Eye (tissue), 1 donor: ENCODE measurements at places on chromosomes 5 and 9.

DNA sequence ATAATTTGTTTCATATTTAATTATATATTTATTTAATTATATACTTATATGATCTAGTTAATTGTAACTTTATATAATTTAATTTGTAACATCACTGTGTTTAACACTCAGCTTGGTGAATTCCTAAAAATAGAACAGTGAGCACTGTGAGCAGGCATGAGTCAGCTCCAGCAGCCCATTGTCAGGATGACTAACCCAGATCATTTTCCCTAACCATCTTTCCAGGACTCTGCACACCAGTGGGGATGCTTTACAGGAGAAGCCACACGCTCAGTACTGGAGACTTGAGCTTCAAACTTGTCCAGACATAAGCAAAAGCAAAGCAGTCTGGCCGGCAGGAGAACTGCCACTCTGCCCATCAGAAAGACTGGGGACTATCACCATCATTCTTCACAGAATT is 446.2 kb upstream of the TRPC7 start:
- no peak for DNase-seq

- DNase-seq: peak; percentile 60
These were observed 136.8 kb downstream of the ESM1 start for GRCh38 chr5:54848581-54848980.

GRCh38 chr9:105751761-105752160 is 57.4 kb downstream of the TMEM38B start:
- DNase-seq: no peak

GRCh38 chr9:107309271-107309670 is 26.2 kb downstream of the RAD23B start:
- DNase-seq: no peak

DNA sequence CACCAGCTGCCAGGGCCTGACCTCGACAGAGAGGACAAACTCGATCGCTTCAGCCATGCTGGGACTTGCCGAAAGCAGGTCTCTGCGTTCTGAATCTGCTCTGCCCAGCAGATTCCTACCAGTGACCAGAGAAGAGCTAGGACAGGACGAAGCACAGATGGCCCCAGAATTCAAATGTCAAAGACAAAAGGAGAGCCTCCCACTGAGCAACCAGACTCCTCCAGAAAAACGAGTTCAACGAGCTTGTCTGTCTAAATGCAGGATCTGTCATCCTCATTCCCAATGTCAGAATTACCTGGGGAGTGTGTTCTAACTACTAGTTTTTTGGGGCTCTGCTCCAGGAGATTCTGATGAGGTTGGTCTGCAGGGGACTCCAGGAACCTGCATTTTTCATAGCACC is 13.4 kb downstream of the AK8 start:
- no peak for DNase-seq

DNA sequence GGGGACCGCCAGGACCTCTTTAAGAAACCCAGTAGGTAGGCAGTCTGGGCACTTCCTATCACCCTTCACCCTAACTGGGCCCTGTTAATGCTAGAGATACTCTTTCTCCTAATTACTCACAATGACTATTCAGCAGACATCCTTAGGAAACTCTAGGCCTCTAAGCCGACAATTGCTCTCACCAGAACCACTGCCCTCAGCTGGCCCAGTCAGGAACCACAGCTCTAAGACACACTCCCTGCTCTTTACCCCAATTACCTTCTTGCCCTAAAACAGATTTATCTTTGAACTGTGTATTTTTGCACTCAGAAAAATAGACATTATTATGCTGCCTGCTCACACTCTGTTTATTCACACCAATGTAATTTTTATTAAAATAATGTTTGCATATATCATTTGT is 432.6 kb upstream of the SLC30A5 start:
- DNase-seq: no peak

GRCh38 chr5:10481241-10481935 is 39.7 kb downstream of the ROPN1L start:
- DNase-seq: no peak
